GM04504 (cell line): ENCODE measurements at places on chromosomes 5 and 9.

DNA sequence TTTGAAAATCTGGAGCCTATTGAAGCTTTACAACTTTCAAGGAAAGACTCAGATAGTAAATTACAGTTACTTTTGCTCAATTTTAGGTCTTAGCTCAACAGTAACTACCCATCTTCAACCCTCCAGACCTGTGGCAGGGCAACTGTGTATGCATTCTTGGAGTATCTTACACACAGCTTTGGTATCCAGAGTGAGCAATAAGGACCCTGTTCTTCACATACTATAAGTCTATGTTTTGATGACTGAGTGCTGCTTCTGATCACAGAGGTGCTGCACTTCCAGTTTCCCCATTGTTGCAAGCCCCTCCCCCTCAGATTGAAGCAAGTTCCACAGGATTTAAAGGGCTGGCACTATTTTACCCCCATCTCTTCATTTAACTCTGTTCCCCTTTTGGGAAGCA lies 737.4 kb upstream of the GRAMD2B start:
- DNase-seq, result no peak

- DNase-seq, result no peak
These were observed 37.4 kb downstream of the PTTG1 start for GRCh38 chr5:160458806-160459800.

DNA sequence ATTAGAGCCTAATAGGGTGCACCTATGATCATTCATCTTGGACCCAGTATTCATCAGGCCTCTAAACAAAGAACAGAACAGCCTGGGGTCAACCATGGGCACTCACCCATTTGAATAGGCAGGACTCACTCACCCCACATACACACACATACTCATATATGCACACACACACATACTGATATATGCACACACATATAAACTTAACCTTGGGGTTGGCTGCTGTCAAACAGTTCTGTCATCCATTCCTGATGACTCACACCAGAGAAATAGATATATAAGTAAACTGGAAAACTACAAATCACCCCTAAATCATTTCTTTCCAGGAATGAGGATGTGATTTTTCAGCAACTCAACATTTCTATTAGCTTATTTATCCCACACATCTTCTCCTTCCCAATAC lies 51.3 kb downstream of the ARL15 start:
- DNase-seq, result no peak

- DNase-seq, result no peak
These were observed 8.5 kb downstream of the ELOVL7 start for GRCh38 chr5:60835554-60835953.

- DNase-seq, result no peak
These were observed 1129.2 kb downstream of the DTWD2 start for GRCh38 chr5:117859176-117859575.

DNA sequence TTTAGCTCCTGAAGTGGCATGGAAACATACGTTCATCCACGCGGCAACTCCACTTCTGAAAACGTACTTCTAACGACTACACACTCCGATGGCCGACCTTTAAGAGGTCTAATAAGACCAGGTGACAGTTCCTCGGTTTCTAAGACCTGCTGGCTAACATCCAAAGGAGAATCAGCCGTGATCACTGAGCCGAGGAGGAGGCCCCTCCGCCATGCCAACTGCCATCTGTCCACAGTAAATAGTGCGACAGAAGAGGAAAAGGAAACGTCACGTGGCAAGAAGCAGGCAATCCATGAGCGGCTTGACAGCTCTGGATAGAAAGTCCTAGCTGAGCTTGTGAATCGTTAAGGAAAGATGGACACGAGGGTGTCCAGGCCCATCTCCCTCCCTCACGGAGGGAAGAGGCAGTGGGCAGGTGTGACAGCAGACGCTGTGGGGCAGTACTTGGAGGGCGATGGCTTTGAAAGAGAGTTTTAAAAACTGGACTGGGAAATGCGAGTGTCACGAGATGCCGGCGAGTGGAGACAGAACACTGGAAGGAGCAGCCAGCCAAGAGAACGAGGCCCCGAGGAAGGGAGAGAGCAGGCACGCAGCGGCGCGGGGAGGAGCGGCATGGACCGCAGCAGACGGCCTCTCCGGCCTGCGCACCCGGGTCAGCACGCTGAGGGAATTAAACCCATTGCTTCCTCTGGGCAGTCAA lies 66.7 kb upstream of the TBC1D9B start:
- no peak for DNase-seq

DNA sequence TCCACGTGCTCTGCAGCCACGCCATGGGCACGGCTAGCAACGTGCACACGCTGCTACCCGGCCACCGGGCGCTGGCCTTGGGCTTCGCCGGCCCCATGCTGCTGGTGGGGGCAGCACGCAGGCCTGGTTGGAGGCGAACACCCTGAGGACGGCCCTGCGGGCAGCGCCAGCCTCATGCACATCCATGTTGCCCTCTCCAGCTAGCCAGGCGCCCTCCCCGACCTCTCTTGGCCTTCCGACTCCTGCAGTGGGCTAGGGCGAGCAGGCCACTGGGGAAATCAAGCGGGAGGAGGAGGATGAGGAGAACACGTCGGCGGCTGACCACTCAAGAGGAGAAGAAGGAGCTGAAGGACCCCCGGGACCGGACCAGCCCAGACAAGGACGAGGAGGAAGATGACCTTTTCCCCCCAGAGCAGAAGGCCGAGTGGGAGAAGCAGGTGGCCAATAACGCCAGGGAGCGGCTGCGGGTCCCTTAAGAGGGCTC lies 73.3 kb downstream of the INSL6 start:
- DNase-seq, result no peak

- no peak for DNase-seq
These were observed 136.5 kb downstream of the MEF2C start for GRCh38 chr5:88746438-88746882.

DNA sequence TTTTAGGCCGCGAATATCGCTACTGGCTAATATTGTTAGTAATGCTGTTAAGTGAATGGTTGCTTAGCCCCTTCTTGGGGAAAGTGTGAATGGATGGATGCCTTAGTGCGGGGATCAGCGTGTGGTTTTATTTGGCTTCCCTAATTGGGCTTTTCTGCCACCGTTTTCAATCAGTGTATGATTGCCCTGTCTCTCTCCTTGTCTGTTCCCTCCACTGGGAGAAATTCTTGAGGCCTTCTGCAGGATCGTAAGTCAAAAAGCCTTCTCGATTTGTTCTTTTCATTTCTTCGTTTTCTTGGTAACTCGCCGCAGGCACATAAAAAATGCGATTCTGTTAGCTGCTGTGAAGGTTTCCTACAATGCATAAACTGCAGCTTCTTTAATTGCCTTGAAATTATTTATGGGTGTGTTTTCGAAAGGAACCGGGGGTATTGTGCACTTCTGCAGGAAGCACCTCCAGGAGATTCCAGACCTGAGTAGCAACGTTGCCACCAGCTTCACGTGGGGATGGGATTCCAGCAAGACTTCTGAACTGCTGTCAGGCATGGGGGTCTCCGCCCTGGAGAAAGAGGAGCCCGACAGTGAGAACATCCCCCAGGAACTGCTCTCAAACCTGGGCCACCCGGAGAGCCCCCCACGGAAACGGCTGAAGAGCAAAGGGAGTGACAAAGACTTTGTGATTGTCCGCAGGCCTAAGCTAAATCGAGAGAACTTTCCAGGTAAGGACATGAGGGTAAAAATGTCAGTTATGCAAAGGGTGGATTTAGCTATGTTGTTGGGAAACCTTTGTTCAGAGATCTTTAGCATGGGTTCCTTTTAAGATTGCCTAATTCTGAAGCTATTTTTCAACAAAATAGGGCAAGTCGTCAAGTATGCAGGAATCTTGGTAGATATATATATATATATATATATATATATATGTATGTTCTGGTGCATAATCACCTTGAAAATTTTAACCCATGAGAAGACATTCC lies 700 bp downstream of the SKP2 start:
- DNase-seq, result no peak

- no peak for DNase-seq
These were observed 123.7 kb downstream of the NTRK2 start for GRCh38 chr9:84793251-84793650.

GRCh38 chr5:57034201-57034916 lies 82.4 kb upstream of the MIER3 start:
- DNase-seq, result no peak

- DNase-seq, result no peak
These were observed 1.2 kb downstream of the GLRX start for GRCh38 chr5:95821110-95822021.

GRCh38 chr5:146836226-146836842 lies 42.2 kb downstream of the PPP2R2B start:
- no peak for DNase-seq

- no peak for DNase-seq
These were observed 192.7 kb downstream of the GNA14 start for GRCh38 chr9:77455312-77455927.

GRCh38 chr5:150372639-150373038 lies 15.1 kb downstream of the TCOF1 start:
- DNase-seq, result no peak

GRCh38 chr5:77095189-77095588 lies 8.1 kb upstream of the ZBED3 start:
- DNase-seq, result no peak

DNA sequence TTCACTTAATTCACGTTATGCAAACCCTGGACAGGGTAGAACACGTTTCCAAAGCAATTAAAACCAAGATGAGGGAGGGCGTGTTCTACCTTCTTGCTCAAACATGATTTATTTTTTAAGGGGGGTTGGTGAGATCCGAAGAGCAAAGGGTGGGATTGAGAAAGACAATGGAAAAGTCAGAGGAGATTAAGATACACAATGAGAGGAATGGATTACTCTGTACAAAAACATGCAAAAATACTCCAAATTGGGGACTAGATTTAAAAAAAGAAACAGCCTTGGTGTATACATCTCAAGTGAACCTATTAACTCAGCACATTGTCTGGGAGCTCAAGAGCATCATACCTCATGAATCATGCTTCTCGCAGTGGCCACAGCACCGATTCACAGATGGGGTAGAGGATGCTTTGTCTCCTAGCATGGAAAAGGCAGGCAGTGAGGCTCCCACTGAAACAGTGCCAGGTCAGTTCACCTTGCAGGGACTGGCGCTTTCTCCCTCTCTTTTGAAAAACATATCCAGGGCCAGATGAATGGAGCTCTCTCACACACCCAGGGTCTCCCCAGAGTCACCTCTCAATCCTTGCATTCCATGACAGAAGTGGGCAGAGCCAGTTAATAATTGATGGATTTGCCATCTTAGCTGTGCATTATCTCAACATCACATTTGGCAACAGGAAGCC lies 459.7 kb downstream of the BNC2 start:
- DNase-seq, result no peak

- DNase-seq, result peak; percentile 44
These were observed 18.3 kb downstream of the PSAT1 start for GRCh38 chr9:78314953-78315870.

DNA sequence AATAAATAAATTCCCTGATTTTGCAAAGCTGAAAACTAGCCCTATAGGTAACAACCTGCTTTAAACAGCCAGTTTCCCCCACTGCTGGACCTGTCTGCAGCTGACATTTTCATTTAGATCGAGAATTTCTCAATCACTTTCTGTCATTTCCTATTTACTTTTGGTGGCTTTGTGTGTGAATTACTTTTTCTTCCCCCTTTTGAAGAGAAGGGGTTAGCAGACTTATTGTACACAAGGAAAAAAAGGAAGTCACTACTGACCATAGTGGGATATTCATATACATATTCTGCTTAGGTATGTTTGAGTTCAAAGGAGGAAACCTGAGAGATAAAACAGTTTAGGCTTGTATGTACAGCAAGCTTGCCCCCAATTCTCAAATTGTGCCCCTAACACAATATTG lies 27.0 kb upstream of the IFNB1 start:
- DNase-seq, result no peak

- DNase-seq, result no peak
These were observed 402.9 kb downstream of the PRR16 start for GRCh38 chr5:120866997-120867396.

- no peak for DNase-seq
These were observed 3.7 kb upstream of the B4GALT7 start for GRCh38 chr5:177595991-177596774.

DNA sequence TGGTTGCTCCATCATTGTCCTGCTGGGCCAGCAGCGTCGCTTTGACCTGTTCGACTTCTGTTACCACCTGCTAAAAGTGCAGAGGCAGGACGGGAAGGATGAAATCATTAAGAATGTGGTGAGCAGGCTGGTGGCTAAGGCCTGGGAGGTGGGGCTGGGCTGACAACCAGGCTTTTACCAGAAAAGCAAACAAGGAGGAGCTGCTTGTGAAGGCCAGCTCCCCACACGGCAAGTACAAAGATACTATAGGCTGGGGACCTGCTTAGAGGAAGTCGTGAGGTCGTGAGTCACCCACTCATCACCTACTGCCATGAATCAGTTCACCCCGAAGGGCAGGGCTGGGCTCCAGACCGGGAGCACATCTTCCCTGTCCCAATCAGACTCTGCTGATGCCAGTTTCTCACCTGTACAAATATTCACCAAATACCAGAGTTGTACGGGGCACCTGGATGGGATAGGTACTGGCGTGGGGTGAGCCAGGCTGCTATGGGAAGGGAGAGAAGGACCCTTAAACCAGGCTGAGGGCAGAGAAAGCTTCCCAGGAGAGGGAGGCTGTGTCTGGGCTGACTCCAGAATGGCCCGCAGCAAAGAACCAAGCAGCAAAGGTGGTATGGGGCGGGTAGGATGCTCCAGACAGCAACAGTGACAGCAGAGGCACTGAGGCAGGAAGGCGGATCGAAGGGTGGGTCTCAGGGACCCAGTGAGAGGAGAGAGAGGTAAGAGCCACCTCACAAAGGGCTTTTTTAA lies 69.3 kb upstream of the NIPAL4 start:
- peak; percentile 75 for DNase-seq

DNA sequence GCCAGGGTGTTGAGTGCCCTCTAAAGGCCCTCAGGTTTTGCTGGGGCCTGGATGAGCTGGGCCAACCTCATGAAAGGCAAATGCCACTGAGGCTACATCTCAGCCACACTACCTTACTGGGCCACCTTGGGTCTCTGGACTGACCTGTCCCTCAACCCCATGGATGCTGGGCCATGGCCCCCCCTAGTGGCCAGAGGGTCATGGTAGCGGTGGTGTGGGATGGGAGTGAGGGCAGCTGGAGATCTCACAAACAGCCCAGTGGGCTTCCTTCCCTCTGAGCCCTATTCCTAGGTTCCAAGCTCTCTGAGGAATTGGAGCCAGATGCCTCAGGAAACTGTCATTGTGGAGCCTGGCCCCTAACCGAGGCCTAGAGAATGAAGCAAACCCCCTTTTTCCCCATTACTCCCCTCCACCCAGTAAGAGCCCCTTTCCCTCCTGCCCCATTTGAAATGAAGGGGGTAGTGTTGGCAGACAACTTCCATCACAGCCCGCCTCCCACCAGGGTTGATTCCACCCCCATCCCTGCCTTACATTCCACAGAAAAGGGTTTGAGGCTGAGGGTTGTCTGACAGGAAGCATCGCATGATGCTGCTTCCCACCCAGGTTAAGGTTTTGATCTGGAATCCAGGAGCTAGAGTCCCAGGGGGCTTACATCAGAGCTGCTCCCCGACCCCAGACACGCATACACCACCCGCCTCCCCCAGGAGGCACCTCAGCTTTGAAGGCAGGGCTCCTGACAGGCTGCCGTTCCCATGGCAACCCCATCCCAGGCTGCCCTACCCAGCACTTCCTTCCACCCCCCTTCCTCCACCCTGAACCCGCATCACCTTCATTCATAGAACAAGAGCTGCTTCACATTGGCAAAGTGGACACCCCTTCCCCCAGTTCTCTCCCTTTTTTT lies 63.9 kb downstream of the PCDH1 start:
- DNase-seq, result no peak

- no peak for DNase-seq
These were observed 436.9 kb downstream of the MED10 start for GRCh38 chr5:5941486-5941885.

GRCh38 chr5:122581629-122582028 lies 193.3 kb upstream of the SNX2 start:
- DNase-seq, result no peak

- DNase-seq, result no peak
These were observed 105.2 kb downstream of the SH3TC2 start for GRCh38 chr5:148957591-148958202.

- no peak for DNase-seq
These were observed 150.6 kb upstream of the IQGAP2 start for GRCh38 chr5:76252437-76252836.
